ENCODE measurements at places on chromosomes 5 and 9.

- no peak for DNase-seq
These were observed 54.8 kb upstream of the COL15A1 start for GRCh38 chr9:98888801-98889421.

DNA sequence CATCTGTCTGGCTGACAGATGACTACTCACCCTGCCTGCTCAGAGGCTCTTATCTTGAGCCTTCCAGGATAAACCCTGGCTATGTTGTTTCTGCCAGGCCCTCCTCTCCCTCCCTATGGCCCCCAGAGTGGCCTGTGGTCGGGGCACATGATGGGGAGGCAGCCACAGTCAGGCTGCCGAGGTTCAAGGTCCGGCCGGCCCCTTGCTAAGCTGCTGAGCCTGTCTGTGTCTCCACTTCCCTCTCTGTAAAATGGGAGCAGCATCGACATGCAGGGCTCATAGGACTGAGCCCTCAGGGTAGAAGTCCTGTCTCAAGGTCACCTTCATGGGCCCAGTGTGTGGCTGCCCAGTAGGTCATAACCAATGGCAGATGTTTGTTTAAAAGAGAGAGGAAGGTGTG lies 28.5 kb downstream of the WNK2 start:
- no peak for DNase-seq

DNA sequence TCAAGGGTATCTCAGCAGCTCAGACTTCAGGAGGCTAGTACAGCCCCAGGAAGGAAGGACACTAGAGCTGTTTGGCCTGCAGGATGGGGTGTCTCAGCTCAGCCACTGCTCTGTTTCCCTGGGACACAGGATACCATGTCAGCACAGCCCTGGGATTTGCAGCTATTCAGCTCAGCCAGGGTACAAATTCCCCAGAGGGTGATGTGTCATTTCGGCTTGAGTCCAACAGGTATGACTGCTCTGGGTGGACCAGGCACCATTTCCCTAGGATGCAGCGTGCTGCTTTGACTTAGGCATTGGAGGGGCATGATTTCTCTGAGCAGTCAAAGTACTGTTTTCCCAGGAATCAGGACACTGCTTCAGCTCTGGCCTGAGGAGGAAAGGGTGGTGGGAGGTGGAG lies 130.1 kb downstream of the ARSB start:
- DNase-seq = no peak

DNA sequence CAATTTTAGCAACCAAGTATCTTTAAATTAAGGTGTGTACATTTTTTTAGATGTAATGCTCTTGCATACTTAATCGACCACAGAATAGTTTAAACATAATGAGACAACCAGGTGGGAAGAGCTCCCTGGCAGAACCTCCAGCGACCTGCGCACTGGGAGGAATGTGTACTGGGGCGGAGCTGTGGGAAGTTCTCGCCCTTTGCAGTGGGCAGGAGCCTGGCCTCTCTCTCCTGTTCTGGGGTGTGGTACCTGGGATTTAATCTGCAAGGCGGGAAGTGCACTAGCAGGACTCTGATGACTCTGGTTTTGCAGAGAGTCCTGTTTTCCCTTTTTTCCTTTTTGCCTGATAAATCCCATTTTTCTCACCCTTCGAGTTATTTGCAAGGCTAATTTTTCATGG lies 150.7 kb downstream of the SLC28A3 start:
- DNase-seq = no peak

GRCh38 chr9:34546834-34547827 lies 24.3 kb upstream of the ENHO start:
- peak; percentile 18 for DNase-seq

DNA sequence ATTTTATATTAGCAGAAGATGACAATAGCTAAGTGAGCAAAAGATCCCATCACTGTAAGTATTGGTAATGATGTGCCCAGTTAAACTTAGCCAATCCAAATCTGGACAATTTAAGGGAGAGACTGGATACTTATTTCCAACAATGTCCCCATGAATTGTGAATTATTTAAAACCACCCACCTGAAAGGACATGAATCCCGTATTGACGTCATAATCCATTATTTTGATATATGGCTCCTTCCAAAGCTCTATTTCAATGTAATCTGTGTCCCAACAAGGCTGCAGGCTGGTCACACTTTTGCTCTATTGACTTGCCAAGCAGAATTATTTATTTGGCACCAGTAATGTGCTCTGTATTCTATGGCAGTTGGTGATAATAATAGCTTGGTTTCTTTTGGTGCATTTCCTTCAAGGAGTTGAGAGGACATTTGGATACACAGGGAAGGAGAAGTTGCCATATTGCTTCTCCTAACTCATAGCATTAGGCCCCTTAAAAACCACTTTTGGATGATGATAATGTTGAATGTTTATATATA lies 157.2 kb downstream of the NMUR2 start:
- DNase-seq = no peak

DNA sequence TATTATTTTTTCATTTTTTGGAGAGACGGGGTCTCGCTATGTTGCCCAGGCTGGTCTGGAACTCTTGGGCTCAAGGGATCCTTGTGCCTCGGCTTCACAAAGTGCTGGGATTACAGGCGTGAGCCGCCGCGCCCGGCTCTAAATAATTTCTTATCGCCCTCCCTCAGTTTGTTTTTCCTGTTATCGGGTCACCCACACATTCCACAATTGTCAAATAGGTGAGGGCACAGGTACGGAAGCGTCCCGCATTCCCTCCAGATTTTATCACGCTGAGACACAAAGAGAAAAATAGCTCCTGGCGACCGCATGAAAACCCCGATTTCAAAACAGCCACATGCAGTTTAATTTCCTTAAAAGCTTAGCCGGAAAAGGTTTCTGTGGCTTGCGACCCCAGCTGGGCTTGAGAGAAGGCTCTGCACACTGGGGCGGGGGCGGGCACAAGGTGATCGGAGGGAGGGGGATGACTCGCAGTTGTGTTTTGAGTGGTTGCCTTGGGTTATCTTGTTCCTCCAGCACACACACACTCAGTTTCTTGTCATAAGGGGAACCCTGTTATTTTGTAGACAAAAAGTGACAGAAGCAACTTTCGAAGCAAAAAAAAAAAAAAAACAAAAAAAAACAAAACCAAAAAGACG lies 717 bp upstream of the IQGAP2 start:
- DNase-seq = no peak

- DNase-seq = no peak
These were observed 498.2 kb downstream of the CDH12 start for GRCh38 chr5:22354956-22355355.

GRCh38 chr9:76302543-76302942 lies 91.7 kb downstream of the RFK start:
- no peak for DNase-seq

DNA sequence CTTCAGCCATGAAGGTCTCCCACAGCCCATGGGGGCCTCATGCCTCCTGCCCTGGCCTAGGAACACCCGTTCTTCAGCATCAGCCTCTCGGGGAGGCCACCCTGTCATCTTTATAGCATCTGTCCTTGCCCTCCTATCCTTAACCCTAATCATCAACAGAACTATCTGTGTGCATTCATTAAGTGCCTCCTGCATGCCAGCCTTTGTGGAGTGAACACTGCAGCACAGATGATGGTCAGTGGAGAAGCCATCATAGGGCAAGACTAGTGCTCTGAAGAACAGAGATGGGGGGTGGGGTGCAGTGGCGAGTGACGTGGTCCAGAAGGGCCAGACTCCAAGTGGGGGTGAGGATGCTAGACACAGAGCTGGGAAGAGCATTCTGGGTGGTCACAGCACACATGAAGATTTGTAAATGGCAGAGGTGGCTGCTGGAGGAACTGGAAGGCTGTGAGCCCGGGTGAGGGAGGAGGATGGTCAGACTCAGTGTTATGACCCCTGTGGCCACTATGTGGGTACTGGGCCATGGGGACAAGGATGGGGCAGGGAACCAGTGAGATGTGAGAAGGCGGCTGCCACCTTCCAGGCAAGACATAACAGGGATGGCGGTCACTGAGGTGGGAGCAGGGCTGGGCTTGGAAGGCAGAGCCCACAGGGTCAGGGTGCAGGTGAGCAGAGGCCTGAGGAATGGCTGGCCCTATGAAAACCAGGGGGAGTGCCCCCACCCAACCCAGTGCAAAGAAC lies 3.6 kb upstream of the CARD19 start:
- DNase-seq = no peak

- no peak for DNase-seq
These were observed 217.5 kb upstream of the ACTBL2 start for GRCh38 chr5:57700072-57700471.

- no peak for DNase-seq
These were observed 145.1 kb downstream of the NXNL2 start for GRCh38 chr9:88680041-88680440.

DNA sequence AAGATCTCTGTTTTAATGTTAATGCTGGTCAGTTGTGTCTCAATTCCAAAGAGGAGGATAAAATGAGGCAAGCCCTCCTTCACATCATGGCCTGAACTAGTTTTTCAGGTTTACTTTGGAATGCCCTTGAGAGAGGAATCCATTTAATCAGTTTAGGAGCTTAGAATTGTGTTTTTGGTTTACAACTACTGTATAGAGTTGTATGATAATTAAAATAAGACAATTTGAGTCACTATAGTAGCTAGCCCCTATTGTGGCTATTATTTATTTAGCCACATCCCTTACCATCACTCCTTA lies 107.8 kb upstream of the PRLR start:
- DNase-seq = no peak

DNA sequence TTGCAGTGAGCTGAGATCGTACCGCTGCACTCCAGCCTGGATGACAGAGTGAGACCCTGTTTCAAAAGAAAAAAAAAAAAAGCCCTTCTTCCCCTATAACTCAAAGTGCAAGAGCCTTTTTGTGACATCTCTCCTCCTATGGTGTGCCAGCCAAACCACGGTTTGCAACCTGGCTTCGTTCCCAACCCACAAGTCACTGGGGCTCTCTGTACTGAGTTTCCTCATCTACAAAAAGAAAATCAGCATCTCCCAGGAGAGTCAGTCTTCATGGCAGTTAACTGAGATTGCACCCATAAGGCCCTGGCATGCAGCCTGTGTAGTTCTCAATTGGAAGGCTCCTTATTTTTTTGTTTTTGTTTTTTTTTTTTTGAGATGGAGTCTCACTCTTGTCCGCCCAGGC lies 14.8 kb downstream of the ODF2 start:
- no peak for DNase-seq

DNA sequence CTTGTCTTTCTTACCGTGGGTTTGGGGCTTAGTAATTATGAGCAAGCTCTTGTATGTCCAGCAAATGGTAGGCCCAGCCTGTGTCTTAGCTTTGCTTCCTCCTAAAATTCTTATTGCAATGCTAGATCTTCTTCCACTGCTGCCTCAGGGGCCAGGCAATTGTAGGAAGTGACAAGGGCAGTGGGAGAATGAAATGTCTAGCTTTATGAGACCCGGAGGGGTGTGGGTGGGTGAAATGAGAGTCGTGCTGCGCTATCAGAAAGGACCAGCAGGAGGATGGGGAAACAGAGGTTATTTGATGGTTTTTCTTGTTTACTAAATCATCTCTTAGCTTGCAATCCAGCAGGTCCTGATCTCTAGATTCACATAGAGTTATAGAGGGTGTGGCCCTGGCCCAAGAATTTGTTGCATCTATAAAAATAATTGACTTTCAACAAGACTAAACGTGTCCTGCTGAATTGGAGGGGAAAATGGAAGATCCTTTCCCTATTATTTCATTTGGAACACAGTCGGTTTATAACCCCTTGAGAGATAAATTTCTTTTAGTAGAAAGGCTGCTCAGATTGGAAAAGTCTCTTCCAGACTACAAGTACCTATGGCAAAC lies 43.7 kb downstream of the ZNF366 start:
- DNase-seq = no peak

GRCh38 chr9:126830827-126831226 lies 26.0 kb downstream of the ZBTB43 start:
- DNase-seq = no peak

DNA sequence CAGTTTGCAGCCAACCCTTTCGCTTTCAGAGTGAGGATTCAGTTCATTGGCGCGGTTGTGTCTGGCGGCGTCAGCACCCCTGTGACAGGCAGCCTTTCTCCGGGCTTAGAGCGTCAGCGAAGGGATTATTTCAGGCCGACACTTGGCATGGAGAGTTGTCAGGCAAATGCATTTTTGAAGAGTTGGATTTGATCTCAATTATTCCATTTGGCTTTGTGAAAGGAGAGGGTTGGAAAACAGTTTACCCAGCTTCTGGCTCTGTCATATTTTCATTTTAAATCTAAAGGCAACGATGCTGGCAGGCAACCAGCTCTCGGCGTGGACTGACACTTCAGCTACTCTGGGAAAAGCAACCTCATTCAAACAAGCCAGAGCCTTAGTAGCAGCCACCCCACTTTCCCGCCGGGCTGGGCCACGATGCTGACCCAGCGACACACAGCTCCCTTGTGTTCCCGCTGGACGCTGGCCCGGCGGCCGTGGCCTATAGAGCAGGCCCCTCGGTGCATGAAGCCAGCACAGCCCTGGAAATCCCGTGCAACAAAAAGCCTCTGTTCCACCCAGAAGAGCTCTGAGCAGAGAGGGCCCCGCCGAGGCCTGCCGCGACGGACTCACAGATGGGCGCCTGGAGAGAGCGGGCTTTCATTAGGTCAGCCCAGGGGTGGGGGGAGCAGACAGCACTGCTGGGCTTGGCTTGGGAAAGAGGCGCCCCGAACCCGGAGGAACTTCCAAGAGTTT lies 28.9 kb upstream of the LPCAT1 start:
- DNase-seq = peak; percentile 15

DNA sequence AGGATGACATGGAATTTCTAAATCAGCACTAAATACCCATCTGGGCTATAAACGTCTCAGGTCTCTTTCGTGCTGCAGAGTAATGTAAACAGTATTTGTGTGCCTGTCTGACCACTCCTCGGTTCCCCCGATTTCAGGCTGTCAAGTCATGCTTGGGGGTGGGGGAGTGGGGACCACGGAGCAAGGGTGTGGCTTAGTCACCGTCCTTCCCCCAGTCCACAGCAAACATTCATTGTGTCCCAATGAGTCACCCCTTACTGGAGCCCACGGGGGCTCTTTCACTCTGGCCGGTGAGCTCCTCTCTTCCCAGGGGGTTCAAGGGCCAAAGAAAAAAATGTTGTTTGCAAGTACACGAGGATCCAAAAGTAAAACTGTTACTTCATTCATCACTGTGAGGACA lies 72.4 kb upstream of the ICE1 start:
- no peak for DNase-seq

DNA sequence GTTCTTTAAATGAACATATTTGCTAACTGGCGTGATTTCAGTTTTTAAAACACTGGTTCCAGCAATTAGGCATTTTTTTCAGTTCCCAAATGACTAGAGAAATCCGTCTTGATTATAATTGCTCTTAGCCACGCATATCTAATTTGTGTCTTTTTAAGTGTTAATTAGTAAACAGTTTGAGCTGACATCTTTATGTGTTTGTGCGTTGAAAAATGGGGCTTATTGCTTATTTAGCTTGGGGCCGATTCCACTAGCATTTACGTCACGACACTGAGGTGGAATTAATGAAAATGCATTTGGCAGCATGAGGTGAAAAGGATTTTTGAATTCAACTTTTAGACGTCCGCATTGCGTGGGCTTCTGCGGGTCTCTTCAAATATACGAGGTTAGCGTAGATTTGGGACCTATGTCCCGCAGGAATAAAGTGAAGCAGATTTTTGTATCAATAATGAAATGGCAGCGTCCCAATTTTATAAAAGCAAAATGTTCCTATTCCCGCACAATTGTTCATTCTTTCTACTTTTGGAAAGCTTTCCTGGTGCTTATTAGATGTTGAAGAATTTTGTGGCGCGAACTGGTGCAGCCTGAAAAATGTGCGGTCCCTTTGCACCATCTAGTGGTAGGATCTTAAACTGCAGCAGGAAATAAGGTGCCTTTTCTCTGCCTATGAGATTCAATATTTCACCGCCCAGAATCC lies 122.7 kb upstream of the LMX1B start:
- DNase-seq = peak; percentile 9
